Activated CD4-positive, alpha-beta T cell treated with anti-CD3 and anti-CD28 coated beads, Interleukin-2, Interleukin-4, amounts not matched to agents 100 ng/mL and 50 ng/mL, durations not matched to agents 16 hours and 8 hours (primary cell): ENCODE measurements at places on chromosomes 12 and 14.

DNA sequence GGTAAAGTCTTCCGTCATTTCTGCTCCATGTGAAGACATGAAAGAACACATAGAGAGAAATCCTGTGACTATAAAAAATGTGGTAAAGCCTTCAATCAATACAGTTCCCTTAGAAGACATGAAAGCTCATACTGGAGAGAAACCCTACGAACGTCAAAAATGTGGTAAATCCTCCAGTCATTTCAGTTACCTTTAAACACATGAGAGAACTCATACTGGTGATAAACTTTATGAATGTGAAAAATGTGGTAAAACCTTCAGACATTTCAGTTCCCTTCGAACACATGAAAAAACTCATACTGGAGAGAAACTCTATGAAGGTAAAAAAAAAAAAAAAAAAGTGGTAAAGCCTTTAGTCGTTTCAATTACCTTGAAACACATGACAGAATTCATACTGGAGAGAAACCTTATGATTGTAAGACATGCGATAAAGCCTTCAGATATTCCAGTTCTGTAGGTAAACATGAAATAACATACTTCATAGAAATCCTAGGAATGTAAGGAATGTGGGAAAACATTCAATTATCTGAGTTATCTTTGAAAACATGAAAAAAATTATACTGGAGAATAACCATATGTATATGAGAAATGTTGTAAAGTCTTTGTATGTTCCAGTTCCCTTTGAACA lies 60.4 kb downstream of the MAP4K5 start:
- no peak for DNase-seq

GRCh38 chr12:22164139-22164538 lies 118.1 kb downstream of the CMAS start:
- DNase-seq = no peak

DNA sequence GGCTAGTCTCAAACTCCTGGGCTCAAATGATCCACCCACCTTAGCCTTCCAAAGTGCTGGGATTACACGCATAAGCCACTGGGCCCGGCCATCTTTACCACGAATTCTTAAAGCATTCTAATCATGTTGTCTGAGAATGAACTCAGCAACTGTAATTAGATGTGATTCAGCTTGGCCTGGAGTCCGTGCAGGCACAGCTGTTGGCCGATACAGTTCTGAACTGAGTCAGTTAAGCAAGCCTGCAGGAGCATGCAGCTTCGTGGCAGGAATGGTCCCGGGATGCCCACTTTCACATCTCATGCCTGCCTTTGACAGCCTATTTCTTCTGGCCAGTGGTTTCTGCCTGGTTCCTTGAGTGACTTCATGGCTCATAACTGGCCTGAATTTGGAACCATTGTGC lies 194.1 kb downstream of the ANO6 start:
- no peak for DNase-seq

GRCh38 chr12:57435293-57435692 lies 709 bp downstream of the INHBC start:
- no peak for DNase-seq

- DNase-seq = peak; percentile 50
Observed at GRCh38 chr12:11650286-11651281, 1.1 kb downstream of the ETV6 start.

GRCh38 chr14:22813145-22813544 lies 2.1 kb downstream of the SLC7A7 start:
- no peak for DNase-seq

DNA sequence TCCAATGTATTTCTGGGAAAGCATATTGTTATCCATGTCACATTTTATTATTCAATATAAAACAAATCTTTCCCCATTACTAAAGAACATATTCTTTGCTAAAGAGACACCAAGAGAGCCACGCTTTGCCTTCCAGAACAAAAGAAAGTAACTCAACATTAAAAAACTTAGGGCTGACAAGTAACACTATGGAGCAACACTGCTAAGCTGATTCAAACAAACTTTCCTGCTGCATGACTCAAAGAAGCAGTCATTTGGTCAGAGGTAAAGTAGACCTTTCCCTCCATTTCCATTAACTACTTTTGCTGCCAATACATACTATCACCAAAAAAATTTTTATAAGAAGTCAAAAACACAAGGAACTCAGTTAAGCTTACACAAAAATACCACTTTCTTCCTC lies 83.0 kb downstream of the DENND5B start:
- DNase-seq = no peak

- no peak for DNase-seq
Observed at GRCh38 chr14:103576371-103577024, 13.7 kb downstream of the COA8 start.

DNA sequence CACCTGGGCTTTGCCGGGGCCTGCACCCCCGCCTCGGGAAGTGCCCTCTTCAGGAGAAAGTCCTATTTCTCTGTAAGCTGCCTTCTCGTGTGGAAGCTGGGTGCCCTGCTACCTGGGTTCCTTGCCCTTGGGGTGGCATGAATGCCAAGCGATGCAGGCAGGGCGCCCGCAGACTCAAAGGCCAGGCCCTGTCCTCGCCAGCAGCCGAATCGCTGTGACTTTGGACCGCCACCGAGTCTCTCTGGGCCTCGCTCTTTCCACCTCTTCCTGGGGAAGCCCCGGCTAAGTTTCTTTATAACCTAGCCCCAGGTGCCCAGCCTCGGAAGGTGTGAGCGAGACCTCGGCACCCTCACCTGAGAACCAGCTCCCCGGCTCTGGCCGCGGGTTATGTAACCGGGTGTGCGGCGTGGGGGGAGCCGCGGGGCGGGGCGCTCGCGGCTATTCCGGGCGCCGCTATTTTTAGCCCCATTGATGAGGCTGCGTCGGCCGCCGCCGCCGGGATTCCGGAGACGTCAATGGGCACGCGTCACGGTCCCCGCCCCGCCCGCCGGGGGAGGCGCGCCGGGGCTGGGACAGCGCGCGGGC lies 14.6 kb upstream of the NR4A1 start:
- DNase-seq = peak; percentile 64

GRCh38 chr12:82833481-82833880 lies 146.8 kb downstream of the TMTC2 start:
- no peak for DNase-seq

GRCh38 chr14:22409006-22409405 lies 180.0 kb downstream of the DAD1 start:
- no peak for DNase-seq

DNA sequence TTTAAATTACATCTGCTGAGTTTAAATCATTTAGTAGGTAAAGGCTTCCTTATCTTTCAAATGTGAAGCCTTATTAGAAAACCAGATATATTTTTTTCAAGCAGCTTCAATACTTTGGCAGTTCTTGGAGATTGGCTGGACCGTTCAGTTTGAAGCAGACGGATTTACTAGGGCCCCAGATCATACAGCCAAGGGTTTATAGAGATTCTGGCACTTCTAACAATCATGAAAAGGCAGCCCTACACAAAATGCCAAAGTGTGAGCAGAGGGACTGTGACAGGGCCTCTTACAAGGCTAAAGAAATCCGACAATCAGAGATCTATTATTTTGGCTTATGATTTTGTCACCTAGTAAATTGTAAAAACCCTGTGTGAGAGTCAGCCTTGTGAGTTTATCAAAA lies 162.8 kb upstream of the SLC38A2 start:
- DNase-seq = no peak

DNA sequence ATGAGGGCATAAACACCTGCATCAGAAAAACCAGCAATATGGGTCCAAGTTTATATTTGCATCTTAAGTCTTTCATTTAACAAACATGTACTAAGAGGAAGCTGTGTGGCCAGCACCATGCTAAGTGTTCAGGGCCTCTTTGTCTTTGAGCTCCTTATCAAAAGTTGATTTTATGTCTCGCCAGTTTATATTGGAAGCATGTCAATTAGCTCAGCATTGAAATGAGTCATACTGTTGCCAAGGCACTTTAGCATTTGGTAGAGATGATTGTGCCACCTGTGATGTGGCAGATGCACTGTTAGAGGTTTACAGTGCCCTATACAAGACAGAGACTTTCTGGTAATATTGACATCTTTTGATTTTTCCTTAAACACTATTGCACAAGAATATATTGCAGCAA lies 68.5 kb downstream of the BHLHE41 start:
- peak; percentile 3 for DNase-seq

- peak; percentile 83 for DNase-seq
Observed at GRCh38 chr12:6451348-6452244, at the start of gene TAPBPL. Gene TAPBPL (plus strand): TSS chr12:6452042. CDS start chr12:6452249, 207 bp downstream.

DNA sequence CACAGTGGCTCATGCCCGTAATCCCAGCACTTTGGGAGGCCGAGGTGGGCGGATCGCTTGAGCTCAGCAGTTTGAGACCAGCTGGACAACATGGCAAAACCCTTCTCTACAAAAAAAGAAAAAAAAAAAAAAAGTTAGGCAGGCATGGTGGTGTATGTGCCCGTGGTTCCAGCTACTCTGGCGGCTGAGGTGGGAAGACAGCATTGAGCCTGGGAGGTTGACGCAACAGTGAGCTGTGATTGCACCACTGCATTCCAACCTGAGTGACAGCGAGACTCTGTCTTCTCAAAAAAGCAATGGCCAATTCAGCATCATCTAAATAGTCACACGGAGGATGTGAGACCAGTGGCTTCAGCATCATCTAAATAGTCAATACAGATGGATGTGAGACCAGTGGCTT lies 10.4 kb upstream of the SAMD4A start:
- DNase-seq = no peak

DNA sequence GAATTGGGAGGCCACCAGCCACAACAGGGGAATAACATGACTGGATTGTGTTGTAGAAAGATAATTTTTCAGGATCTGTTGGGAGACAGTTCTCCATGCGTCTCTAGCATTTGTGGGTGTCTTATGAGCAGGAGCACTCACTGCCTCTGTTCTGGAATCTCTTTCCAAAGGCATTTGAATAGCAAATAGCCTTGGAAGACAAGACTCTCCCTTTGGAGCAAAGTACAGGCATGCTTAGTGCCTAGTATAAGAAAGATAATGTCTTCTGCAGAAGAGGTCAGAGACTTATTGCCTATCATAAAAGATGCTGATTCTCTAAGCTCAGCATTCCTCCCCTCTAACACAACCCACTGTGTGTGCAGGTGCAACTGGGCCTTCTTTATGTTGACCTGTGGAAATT lies 58.3 kb downstream of the VCPKMT start:
- DNase-seq = no peak

DNA sequence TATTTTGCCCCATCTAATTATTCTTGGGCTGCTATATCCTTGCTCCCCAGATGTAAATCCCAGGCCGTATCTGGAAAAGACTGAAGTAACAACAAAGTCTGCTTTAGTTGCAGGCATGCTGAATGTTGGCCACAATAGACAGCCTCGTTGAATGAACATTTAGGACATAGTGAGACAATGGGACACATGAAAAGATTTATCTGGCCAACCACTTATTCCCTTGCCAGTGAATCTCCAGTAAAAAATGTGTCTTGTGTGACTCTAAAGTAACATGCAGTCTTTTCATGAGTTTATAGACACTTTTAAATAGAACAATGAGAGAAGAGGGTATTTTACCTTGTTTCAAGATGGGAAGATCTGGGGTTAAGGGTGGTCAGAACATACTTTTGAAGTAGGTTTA lies 60.2 kb upstream of the STXBP6 start:
- DNase-seq = no peak

DNA sequence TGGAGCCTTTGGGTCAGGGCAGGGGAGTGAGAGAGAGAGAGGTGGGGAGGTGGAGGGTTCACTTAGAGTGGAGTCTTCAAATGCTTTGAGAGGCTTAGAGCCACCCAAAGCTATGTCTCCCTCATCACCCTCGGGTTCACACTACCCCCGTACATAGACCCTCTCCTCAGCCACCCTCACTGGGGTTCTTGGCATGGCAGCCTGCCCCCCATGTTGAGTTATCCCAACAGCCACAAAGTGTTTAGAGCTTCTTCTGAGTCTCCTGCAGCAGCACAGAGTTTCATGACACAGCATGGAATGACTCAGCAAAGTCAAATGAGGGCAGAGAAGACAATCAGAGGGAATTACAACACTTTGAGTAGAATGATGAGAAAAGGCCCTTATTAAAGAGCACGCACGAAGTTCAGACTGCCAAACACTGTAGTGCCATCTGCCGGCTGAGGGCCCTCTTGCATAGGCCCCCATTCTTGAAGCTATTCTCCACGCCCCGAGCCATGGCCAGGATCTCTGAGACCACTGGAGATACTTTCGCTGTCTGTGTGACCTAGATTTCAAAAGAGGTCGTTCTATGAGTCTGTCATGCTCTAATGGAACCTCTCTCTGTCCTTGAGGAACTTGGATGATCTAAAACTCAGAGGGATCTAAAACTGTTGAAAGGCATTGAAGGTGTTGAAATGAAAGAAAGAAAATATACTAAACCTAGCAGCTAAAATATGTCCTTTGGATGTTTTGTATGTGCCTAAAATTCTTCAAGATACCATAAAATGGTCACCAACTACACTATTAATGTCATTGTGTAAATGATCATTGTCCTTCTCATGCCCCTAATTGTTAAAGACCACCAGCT lies 221.9 kb downstream of the PELI2 start:
- DNase-seq = peak; percentile 55

GRCh38 chr14:95520346-95520745 lies 3.9 kb upstream of the SYNE3 start:
- peak; percentile 62 for DNase-seq

DNA sequence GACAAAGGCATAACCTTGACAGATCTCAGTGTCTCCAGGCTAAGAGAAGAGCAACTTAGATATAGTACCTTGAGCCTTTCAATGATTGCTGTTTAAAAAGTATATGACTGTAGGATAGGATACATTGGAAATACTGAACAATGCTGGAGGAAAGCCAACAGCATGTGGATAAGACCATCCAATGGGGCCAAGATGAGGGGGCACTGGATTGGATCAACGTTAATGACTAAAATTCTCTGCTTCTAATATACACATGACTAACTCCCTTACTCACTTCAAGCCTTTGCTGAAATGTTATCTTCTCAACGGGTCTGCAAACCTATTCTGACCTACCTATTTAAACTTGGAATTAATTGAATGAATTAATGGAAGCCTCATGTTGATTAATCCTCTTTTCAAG lies 354.9 kb downstream of the RAD51B start:
- DNase-seq = no peak

DNA sequence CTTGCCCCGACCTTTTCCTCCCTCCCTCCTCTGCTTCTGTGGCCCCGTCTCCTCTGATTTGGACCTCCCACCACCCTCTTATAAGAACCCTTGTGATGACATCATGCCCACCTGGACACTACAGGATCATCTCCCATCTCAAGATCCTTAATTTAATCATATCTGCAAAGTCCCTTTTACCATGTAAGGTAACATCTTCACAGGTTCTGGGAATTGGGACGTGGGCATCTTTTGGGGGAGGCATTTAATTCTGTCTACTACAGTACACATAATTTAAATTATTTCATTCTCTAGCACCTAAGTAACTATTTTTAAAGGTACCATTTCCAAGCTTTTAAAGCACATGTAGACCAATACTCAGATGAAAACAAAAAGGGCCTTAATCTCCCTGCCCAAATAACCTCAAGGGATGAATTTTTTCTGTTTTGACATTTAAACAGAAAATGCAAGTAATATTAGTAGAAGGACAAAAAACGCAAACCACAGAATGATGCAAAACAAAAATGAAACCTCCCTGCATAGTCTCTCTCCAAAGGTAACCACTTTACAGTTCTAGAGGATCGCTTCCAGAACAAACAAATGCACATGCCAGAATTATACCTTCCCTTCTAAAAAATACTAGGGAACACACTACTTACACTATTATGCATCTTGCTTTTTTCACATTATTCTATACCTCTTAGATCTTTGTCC lies 222.1 kb downstream of the AACS start:
- peak; percentile 47 for DNase-seq

GRCh38 chr12:6736754-6737153 lies 12.9 kb downstream of the COPS7A start:
- DNase-seq = no peak

- DNase-seq = peak; percentile 37
Observed at GRCh38 chr14:22112004-22112403, 438.4 kb upstream of the OR4E1 start.
